ENCODE measurements at places on chromosomes 3 and 15. TPM values are rescaled to one million over a fixed set of nuclear protein-coding genes. Genes with fewer than 3 reads are reported as not detected.

Gene PARP3
- 39.1 TPM for total RNA-seq

Gene PTX3
- 20.6 TPM for total RNA-seq

Gene CCDC54
- total RNA-seq = not detected

Gene SLC51B
- not detected for total RNA-seq

Gene POLQ
- 13.3 TPM for total RNA-seq

Gene IQGAP1
- total RNA-seq = 192 TPM

Gene ATR
- total RNA-seq = 26.8 TPM

Gene GPR15
- total RNA-seq = not detected

Gene TUBGCP4
- 12.4 TPM for total RNA-seq

Gene AQR
- total RNA-seq = 23.5 TPM

Gene ECE2
- total RNA-seq = not detected

Gene SNTN
- total RNA-seq = not detected

Gene FBXL22
- 0.34 TPM for total RNA-seq

Gene CHL1
- total RNA-seq = 0.13 TPM

Gene SEMA3G
- 1.2 TPM for total RNA-seq

Gene TTC21A
- 3.9 TPM for total RNA-seq

Gene ISY1
- 49.6 TPM for total RNA-seq

Gene CCR8
- not detected for total RNA-seq

Gene ANKRD63
- total RNA-seq = 0.37 TPM

All from A375 (cell line).